NCI-H2081 (cell line): ENCODE measurements at places on chromosomes 13 and 19.

DNA sequence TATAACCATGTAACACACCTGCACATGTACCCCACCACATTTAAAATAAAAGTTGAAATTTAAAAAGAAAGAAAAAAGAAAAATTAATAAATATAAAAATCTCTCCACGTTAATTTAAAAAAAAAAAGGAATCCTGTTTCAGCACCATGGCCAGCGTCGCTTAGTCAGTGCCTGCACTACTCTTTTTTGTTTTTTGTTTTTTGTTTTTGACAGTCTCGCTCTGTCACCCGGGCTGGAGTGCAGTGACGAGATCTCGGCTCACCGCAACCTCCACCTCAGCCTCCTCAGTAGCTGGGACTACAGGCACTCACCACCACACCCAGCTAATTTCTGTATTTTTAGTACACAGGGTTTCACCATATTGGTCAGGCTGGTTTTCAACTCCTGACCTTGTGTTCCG is 835.9 kb downstream of the UQCRFS1 start:
- DNase-seq, result no peak

GRCh38 chr13:85508683-85509329 is 290.4 kb downstream of the SLITRK6 start:
- DNase-seq, result no peak

DNA sequence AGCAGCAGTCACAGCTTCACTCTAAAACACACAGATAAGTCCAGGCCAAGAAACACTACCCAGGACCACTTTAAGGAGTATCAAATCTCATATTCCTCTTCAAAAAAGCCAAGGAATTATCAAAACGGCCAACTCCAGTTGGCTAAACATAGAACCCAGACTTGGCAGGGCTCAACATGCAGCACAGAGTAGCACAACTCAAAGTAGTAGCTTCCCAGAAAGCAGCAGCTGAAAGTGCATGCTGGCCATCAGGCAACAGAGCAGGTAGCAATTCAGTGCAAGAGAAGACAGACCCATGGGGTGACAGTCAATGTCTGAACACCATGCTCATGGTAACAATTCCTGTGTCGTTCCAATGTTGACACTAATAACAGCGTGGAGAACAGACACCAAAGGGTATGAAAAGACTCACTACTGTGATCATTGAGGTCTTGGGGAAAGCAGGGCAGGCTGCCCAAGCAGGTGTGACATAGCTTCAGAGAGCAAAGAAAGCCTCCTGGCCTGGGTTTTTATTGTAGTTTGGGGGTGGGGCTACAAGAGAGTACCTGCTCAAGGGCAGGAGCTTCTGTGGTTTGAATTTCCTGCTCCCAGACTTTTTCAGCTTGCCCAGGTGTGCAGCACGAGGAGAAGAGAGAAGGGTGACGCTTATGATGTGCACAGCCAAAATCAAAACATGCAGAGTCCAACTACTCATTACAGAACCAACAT is 6.2 kb downstream of the ZNF709 start:
- peak; percentile 55 for DNase-seq

DNA sequence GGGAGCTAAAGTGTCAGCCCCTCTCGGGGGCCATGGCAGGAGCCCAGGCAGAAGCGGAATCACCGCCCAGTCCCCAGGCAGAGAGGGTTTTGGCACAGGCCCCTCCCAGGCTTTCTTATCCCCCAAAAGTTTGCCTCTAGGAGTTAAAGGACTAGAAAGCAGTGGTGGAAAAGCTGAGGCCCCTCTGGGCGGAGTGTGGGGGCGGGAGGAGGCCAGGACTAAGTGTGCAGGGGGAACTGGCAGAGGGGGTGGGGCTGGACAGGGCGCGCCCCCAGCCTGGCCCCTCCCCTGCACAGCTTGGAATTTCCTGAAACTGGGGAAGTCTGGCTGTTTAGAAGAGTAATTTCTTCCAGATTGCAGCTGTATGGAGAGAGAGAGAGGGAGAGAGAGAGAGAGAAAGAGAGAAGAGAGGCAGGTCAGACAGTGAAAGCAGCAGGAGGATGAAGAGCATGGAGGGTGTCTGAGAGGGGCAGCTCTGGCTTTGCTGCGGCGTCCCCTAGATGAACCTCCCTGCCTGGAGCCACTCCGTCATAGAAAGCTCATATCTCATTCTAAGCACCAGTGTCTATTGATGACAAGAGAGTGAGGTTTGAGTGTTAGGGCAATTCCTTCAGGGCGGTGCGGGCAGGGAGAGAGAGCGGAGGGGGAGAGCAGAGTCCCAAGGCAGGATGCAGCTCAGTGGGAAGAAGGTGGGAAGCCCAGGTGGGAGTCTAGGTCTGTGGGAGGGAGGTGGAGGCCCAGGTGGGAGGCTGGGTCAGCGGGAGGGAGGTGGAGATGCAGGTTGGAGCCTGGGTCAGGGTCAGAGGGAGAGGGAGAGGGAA is at the start of gene CDC42EP5:
Gene CDC42EP5, minus strand, starts transcription at position 226 of the 821 bp plus-strand sequence. CDS start 7,749 bp downstream, outside the sequence.
- DNase-seq, result no peak
